ENCODE measurements at places on chromosomes 16 and 17.
A peak's percentile ranks its signal among the peaks of the same experiment; 100 is the strongest.

- no peak for DNase-seq
These were observed 84.1 kb downstream of the TOX3 start for GRCh38 chr16:52462816-52463215.

DNA sequence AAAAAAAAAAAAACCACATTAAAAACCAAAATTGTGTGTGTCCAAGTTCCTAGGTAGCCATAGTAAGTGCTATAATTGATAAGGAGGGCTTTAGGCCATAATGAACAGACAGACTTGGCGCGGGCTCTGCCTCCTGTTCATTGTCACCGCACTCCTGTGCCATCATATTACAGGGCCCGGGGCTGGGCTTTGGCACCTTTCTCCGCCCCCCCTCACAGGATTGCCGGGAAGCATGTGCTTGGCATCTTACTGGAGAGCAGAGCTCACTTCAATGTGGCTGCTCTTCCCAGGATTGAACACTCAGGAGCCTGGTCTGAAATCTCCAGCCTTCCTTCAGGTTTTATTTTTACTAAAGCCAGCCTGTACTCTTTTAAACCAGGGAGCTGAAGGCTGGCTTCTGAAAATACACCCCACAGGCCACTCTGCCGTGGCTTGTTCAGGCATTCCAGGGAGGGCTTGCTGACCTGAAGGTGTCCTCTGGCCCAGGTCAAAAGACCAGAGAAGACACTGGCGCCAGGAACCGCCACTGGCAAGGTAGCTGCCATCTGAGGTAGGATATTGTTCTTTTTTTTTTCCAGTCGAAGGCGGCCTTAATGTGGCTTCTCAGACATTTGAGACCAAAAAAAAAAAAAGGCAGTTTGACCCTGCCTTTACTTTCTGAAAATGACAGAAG lies 39.3 kb downstream of the DHRS7B start:
- DNase-seq = no peak

- peak; percentile 82 for DNase-seq
These were observed 85.0 kb upstream of the MED9 start for GRCh38 chr17:17391668-17392370.

DNA sequence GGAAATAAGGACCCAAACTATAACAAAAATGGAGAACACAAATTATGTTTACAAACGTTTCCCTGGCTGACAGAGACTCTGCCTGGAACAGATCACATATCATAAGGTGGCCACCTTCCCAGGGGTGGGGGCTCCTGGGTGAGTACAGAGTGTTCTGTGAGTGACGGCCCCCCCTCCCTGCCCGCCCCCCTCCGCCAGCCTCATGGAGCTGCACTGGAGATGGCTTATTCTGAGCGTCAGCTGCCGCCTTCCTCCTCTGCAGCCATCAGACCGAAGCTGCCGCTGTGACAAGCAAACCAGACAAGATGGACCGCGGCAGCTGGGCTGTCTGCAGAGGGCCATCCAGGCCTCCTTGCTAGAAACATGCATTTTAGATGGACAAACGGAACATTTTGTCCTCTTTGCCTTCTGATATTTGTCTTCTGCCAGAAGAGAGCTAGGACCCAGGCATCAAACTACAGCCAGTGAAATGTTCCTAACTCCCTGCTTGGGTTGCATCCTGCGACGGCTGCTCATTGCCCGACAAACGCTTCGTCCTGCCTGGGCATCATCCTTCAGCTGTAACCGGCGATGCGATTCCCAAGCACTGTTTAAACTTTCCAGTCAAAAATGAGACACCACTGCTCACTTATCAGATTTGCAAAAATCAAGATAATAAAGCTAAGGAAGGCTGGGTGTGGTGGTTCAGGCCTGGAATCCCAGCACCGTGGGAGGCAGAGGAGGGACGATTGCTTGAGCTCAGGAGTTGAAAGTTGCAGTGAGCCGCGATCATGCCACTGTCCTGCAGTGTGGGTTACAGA lies 15.3 kb upstream of the RPTOR start:
- no peak for DNase-seq

- no peak for DNase-seq
These were observed 19.8 kb downstream of the GTF3C1 start for GRCh38 chr16:27529962-27530361.

GRCh38 chr16:21159281-21159951 lies 942 bp downstream of the LDAF1 start:
- peak; percentile 25 for DNase-seq

- DNase-seq = peak; percentile 57
These were observed 982 bp downstream of the SPAG9 start for GRCh38 chr17:51119415-51120356.
